Sigmoid colon (tissue), 7 donors: ENCODE measurements at places on chromosomes 2 and 18.

DNA sequence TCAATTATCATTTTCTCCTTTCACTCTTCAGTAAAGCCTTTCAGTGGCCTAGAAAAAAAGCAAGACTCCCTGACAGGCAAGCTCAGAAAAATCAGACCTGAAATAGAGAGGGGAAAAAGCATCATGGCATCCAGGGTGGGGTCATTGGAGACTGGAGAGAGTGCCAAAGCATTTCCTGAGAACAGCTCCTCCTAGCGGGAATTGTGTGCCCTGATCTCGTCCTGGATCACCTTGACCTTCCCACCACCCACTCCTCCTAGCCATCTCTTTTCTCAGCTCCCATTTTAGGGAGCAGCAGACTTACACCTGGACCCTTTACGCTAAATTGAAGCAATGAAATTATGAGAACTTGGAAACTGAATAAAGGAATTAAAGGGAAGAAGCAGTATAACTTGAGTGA lies 176.6 kb downstream of the VWC2L start:
- DNase-seq, result no peak

GRCh38 chr2:20169796-20170703 lies 54.9 kb downstream of the SDC1 start:
- DNase-seq, result no peak

DNA sequence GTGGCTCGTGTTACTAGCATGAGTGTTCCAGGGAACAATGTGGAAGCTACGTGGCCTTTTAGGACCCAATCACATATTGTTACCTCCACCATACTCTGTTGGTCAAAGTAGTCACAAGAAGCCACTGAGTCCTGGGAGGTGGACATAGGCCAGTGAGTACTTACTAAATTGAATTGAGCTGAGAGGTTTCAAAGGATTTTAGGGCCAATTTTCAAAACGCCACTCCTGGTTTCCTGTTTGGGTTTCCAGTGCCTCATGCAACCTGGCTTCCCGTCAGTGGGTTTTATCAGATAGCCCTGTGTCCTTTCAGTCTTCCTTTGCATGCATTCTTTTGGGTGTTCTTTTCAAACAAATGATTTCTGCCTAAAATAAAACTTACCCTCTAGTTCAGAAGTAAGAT lies 56.3 kb downstream of the FBLN7 start:
- DNase-seq, result no peak

GRCh38 chr2:54635554-54636152 lies 87.8 kb upstream of the EML6 start:
- no peak for DNase-seq

DNA sequence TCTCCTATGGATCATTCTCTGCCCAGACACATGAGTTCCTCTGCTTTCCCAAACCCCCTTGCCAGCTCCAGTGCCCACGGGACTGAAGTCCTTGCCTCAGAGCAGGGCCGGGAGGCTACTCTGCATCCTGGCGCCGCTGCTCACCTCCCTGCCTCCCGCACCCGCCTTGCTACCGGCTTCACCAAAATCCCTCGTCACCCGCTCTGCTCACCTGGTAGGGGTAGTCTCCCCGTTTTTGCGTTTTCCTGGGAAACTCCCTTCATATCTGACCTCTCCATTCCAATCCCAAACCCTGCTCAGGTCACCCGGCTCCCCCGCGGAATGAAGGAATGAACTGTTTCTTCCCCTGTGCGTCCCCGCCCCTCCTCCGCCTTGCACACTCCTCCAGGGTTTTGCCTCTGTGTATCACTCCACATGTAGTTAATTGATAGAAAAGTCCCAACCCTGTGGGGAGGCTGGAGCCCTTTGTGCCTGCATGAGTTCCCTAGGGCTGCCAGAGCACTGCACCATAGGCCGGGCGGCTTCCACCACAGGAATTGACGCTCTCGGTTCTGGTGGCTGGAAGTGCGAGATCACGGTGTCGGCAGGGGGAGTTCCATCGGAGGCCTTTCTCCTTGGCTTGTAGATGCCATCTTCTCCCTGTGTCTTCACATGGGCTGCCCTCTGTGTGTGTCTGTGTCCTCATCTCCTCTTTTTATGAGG lies 2.0 kb upstream of the DGKD start:
- DNase-seq, result no peak

GRCh38 chr2:241007880-241008710 lies 9.7 kb downstream of the SNED1 start:
- peak; percentile 63 for DNase-seq
